ENCODE measurements at places on chromosomes 13 and 19. TPM values are rescaled to one million over a fixed set of nuclear protein-coding genes. Genes with fewer than 3 reads are reported as not detected.

GRCh38 chr19:35315883-35316282 lies 13.1 kb upstream of the CD22 start:
- no peak for DNase-seq

DNA sequence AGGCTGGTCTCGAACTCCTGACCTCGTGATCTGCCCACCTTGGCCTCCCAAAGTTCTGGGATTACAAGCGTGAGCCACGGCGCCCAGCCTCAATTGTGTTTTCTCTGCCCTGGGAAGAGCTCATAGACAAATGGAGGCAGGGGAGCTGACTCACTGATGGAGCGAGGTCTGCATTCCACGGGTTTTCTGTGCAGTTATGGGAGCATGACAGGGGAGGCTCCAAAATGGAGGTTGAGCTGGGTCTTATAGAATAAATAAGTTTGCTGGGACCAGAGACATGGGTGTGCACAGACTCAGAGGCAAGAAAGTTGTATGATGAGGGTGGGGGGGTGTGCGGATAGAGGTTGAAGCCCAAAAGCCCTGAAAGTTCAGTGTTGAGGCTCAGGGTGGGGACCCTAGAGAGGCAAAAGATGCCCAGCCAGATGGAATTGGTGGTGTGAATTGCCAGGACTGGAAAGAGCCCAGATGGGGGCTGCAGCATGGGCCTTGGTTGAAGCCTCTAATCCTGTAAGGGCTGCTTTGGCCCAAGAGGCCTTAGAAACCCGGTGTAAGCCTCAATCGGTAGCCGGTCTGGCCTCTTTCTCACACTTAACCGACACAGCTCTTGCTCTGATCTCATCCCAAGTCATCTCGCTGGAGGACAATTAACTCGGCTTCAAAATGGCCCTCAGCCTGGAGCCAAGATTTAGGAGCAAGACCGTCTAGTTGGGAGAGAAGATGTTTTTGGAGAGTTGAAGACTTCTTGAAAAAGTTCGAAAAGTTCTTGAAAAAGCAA lies 1.9 kb downstream of the TPM4 start:
- DNase-seq = no peak

GRCh38 chr19:2477141-2477710 lies 1.3 kb downstream of the GADD45B start:
- no peak for DNase-seq

DNA sequence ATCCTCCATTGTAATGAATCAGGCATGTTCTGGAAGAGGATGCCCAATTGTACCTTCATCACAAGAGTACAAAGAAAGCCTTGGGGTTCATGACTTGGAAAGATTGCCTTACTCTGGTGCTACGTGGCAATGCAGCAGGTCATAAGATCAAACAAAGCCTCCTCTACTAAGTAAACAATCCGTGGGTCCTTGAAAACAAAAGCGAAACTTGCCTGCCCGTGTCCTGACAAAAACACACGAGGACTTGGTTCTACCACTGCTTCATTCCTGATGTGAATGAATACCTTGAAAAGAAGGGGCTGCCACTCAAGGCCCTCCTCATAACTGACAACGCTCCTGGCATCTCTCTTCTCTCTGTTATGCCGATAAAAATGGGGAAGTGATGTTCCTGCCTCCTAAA lies 18.9 kb downstream of the ZNF563 start:
- DNase-seq = no peak

DNA sequence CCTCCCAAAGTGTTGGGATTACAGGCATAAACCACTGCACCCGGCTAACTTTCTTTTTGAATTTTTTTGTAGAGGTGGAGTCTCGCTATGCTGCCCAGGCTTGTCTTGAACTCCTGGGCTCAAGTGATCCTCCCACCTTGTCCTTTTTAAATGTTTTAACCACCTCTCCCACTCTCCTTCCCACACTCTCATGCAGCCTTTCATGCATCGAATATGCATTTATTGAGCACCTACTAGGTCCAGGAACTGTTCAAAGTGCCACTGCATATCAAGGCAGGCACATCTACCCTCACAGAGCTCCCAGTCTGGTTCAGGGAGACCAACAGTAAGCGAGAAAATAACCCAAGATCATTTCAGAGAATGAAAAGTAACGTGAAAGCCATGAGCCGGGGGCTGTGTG lies 1.2 kb downstream of the TICAM1 start:
- no peak for DNase-seq

- no peak for DNase-seq
Measured at GRCh38 chr19:46014534-46014933, 8.3 kb downstream of the PGLYRP1 start.

DNA sequence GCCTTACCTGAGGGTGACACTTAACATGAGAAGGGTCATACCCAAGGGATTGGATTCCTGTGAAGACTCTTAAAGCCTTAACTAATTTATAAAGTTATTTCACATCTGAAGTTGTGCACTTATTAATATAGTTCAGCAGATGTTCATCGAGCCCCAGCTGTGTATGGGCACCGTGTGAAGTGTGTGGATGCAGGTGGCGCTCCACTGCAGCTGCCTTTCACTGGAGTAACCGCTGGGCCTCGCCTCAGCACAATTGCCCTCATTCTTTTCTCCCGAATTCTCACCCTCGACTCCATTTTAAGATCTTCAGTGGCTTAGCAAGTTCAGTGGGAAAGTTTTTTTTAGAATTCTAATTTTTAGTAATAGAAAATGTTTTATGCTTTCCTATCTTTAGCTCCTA lies 66.2 kb downstream of the DPY19L3 start:
- no peak for DNase-seq

DNA sequence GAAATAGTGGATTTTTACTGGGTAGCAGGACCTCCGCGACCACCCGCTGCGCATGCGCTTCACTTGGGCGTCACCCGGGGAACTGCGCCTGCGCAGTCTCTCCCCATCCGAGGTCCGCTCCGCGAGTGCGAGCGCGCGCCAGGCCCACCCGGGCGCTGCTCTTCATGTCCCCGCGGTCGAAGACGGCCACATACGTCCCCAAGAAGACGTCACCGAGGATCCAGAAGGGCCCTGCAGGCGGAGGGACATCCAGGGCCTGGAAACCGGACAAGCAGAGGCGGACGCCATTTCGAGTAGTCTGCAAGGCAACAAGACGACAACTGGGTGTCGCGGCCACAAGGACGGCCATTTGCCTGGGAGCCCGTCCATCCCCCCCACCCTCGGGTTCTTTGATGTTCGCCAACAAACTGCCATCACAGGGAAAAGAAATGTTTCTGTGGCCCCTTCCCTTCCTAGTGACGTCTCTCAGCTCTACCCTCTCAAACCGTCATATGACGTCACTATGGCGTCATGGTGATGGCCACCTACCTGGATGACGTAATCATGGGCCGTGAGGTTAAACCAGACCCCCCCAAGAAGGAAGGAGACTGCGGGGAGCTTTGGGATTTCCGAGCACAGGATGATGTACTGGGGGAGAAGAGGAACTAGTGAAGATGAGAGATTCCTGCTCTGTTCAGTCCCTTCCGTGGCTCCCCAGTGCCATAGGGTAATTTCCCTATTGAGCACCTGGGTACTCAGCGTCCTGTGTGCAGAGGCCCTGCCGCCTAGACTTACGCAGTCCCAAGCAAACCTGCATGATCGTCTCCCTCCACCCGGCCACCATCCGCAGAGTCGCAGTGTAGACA lies 6.7 kb downstream of the NAPSA start:
- no peak for DNase-seq

GRCh38 chr19:33292595-33293254 lies 9.6 kb downstream of the CEBPA start:
- no peak for DNase-seq

GRCh38 chr13:44147648-44148047 lies 226.0 kb upstream of the SERP2 start:
- DNase-seq = no peak

GRCh38 chr13:109694972-109695371 lies 91.4 kb downstream of the IRS2 start:
- DNase-seq = no peak

IGFL1 gene
- not detected for total RNA-seq

KLK4 gene
- not detected for total RNA-seq

FAM216B gene
- total RNA-seq = not detected

KIR2DL3 gene
- not detected for total RNA-seq

EPS8L1 gene
- 30.5 TPM for total RNA-seq

SPACA7 gene
- not detected for total RNA-seq

SRRM5 gene
- 0.46 TPM for total RNA-seq
